Activated T-cell treated with anti-CD3 and anti-CD28 coated beads, Interleukin-2, amount 50 U/mL, for 48 hours (primary cell): ENCODE measurements at places on chromosomes 11 and 22.

- DNase-seq: no peak
Observed at GRCh38 chr11:128763224-128763623, 69.4 kb downstream of the FLI1 start.

GRCh38 chr22:48941033-48941902 is 886.4 kb downstream of the BRD1 start:
- no peak for DNase-seq

GRCh38 chr11:10537600-10537999 is 3.4 kb downstream of the RNF141 start:
- no peak for DNase-seq

DNA sequence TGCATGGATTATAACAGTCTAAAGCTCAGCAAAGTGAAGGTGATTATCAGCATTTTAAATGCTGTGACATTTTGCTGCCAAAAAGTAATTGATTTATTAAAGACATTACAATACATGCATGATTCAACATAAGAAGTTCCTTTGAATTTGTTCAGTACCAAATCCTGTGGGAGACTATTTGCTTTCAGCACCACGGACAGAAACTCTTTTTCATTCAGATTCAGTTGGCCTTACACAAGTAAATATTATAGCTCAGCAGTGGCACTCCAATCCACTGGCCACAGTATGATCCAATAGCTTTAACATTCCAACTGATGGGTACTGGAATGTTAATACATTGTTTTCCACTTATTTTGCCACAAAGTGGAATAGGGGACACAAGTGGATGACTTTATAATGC is 806.7 kb downstream of the NTM start:
- no peak for DNase-seq

DNA sequence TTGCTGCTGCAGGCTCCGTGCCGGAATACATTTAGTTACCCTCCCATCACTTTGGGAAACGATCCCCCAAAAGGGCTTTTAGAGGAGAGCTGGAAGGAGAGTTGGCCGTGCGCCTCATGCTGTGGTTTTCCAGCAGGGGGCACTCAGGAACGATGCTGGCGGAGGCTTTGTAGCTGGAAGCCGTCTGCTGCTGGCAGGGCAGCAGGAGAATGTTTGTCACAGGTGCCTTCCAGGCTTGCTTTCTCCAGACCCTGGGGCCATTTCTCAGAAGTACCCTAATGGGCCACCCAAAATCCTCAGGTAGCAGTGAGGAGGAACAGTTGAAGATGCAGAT is 30.0 kb upstream of the CABP7 start:
- DNase-seq: peak; percentile 57

DNA sequence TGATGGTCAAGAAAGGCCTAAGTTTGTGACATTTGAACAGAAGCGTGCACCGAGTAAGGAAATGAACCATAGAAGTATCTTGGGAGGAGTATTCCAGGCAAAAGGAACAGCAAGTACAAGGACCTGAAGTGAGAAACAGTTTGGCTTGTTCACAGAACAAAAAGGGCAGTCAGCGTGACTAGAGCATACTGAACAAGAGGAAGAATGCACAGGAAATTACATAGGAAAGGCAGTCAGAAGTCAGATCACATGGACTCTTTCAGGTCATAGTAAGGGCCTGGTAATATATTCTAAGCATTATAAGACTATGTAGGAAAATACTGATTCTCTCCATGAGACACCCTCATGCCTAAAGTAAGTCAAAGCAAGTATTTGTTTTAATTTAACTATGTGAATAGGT is 52.3 kb upstream of the GAB2 start:
- no peak for DNase-seq

DNA sequence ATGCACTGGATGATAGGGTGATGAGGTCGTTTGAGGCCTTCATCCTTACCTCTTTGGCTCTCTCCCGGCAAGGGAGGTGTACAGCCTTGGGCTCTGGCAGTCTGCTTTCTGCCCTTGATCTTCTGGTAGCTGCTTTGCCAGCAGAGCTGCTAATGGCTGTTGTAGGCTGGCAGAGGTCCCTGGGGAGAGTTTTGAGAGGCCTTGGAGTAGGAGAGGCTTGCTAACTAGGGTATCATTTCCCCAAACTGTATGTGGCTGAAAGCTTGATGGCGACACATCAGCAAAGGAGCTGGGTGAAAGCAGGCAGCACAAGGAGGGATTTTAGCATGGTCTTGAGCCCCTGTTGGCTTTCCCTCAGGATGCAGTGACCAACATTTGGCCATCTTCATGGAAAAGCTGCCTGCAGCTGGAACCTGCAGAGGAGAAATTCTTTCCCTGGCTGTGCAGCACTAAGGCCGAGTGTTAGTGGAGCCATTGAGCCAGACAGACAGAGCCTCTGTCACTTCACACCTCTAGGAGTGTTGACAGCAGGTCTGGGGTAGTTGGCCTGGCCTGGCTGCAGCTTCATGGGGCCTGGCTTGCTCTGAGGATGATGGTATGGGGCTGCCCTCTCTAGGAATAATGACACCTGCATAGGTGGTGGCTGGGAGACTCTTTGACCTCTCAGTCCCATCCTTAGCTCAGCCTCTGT is 3.5 kb upstream of the AMPD3 start:
- DNase-seq: no peak

- DNase-seq: no peak
Observed at GRCh38 chr11:34972366-34972765, 55.9 kb downstream of the PDHX start.

- no peak for DNase-seq
Observed at GRCh38 chr11:67311556-67312082, 8.3 kb downstream of the SSH3 start.

- peak; percentile 99 for DNase-seq
Observed at GRCh38 chr22:50562523-50563412, at the start of gene SYCE3. TSS of gene SYCE3 (minus strand) at chr22:50562919. CDS start at chr22:50556405, 6,514 bp downstream.

GRCh38 chr11:15101072-15101709 is 13.5 kb upstream of the INSC start:
- DNase-seq: peak; percentile 69

GRCh38 chr22:47151490-47151889 is 389.0 kb downstream of the TBC1D22A start:
- DNase-seq: no peak

GRCh38 chr11:35236667-35237003 is 97.7 kb downstream of the CD44 start:
- no peak for DNase-seq
